Esophagus squamous epithelium (tissue), 5 donors: ENCODE measurements at places on chromosomes 7 and 10. TPM values are rescaled to one million over a fixed set of nuclear protein-coding genes. Genes with fewer than 3 reads are reported as not detected.

- H3K27ac ChIP-seq = no peak overlapping the region
- no peak overlapping the region for H3K4me3 ChIP-seq
- H3K36me3 ChIP-seq = no peaks in the 10 kb centered on the region
- H3K4me1 ChIP-seq = no peaks in the 10 kb centered on the region
- DNase-seq = no peak
Observed at GRCh38 chr7:46007194-46007593, 86.1 kb upstream of the IGFBP3 start.

PRPS1L1 gene
- not detected for total RNA-seq

DNA sequence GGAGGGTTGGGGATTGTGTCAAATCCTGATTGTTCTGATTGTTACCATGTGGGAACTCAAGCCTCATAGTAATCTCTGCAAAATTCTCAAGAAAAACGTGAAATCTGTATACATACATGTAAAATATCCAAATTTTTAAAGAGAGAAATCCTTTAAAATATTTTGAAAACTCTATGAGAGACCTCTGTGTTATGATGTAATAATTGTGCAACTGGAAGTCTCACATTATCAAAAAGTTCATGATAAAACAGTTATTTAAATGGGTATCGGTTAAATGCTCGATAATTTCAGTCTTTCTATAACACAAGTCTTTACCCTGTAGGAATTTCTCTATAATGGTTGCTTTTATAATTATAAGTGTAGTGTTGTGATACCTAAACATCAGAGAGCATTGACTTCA lies 95.5 kb downstream of the TMEM26 start:
- no peaks in the 10 kb centered on the region for H3K36me3 ChIP-seq
- no peak for DNase-seq
- no peaks in the 10 kb centered on the region for H3K4me1 ChIP-seq
- H3K27me3 ChIP-seq = no peaks in the 10 kb centered on the region

DNA sequence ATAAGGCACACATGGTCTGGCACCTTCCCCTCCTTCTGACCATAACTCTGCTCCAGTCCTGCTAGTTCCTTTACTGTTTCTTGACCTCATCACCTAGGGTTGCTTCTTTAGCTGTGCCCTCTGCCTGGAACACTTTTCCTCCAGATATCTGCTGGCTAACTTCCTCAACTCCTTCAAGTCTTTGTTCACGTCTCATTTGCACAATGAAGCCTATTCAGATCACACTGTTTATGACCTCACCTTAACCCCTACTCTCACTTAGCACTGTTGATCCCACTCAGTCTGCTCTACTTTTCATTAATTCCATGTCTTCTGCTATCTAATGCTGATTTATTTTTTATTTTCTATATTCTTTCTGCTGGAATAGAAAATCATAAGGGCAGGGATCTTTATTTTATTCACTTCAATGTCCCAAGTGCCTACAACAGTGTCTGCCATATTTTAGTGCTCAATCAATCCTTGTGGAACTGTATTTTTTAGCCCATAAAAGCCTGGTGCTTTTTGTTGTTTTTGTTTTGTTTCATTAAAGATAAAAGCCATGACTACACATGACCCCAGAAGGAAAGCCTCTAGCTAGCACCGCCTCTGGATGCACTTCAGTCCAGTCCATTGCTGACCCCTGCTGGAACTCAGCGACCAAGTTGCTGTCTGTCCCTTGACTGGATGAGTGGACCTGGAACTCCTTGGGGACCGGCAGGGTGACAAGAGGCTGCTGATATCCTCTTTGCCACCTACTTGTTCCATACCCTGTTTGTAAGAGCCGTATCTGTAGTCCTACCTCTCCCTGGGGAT lies 12.3 kb downstream of the KLF14 start:
- no peaks in the 10 kb centered on the region for H3K27me3 ChIP-seq
- H3K4me1 ChIP-seq = no peaks in the 10 kb centered on the region
- H3K36me3 ChIP-seq = no peaks in the 10 kb centered on the region
- H3K4me3 ChIP-seq = no peak overlapping the region

DNA sequence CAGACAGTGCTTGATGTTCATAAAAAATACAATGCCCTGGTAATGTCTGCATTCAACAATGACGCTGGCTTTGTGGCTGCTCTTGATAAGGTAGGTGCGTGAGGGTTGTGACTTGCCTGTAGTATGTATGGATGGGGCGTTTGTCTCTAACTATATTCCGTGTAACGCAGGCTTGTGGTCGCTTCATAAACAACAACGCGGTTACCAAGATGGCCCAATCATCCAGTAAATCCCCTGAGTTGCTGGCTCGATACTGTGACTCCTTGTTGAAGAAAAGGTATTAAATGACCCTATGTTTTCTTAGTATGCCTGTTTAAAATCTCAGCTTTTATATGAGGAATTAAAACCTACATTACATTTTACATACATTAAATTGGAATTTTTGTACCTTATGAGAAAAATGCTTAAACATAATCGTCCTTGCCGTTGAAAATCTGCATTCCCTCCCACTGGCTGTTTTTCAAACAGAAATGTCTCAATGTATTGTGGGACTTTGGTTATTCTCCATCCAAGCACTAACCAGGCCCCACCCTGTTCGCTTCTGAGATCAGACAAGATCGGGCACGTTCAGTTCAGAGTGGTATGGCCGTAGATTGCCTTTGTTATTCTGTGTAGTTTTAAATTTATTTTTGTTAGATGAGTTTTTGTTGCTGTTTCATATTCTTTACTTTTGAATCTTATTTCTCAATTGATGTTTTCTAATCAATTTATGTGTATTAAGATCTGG lies 85.3 kb downstream of the CUL1 start:
- H3K27me3 ChIP-seq = no peaks in the 10 kb centered on the region
- no peak overlapping the region for H3K4me3 ChIP-seq
- H3K4me1 ChIP-seq = peaks cover 16% of the 10 kb centered on the region
- peak overlapping the region; percentile 46 for H3K27ac ChIP-seq
- H3K36me3 ChIP-seq = peaks cover 23% of the 10 kb centered on the region
- DNase-seq = no peak

SPOCK2 gene
- total RNA-seq = 6.1 TPM

PPP1R17 gene
- not detected for total RNA-seq

COL17A1 gene
- 199 TPM for total RNA-seq

GRCh38 chr10:1630304-1630703 lies 107.0 kb downstream of the ADARB2 start:
- H3K27ac ChIP-seq = no peak overlapping the region
- H3K36me3 ChIP-seq = no peaks in the 10 kb centered on the region
- H3K4me3 ChIP-seq = no peak overlapping the region
- no peaks in the 10 kb centered on the region for H3K27me3 ChIP-seq

DNA sequence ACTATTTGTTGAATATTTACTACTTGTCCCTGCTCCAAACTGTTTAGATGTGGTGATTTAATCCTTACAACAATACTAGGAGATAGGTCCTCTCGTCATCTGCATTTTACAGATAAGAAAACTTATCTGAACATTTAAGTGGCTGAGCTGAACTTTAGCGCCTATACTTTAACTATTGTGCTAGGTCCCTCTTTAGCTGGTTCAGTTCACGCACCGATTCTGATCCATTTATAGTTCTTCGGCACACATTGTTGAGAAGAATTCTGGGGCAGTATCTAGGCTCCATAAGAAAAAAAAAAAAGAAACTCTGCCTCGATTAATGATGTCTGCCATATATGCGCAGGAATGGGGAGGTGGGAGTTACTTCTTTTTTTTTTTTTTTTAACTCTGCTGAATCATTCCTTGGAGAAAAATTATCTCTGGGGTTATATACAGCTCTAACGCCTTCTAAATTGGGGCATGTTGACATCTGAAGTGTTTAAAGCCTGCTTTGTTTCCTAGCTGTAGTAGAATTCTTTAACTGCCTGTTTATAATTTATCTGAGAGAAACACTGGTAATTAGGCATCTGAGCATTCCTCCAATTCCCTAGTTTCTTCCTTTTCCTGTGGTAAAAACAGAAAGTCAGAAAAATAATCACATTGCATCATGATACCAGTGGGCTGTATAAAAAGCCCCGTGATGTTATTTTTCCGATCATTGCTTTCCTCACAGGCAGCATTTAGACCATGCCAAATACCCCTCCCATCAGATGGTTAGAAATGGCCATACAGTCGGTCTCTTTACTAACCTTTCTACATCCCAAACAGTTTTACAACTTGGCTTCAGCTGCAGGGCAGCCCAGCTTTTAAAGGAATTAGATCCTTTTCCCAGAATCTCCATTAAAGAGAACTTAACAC lies 98.5 kb upstream of the KDM7A start:
- H3K36me3 ChIP-seq = no peaks in the 10 kb centered on the region
- no peak overlapping the region for H3K4me3 ChIP-seq
- no peaks in the 10 kb centered on the region for H3K4me1 ChIP-seq
- peak overlapping the region; percentile 8 for H3K27ac ChIP-seq
- H3K27me3 ChIP-seq = no peaks in the 10 kb centered on the region

- no peak overlapping the region for H3K27ac ChIP-seq
- no peaks in the 10 kb centered on the region for H3K4me1 ChIP-seq
- peaks cover 2% of the 10 kb centered on the region for H3K27me3 ChIP-seq
- no peak overlapping the region for H3K4me3 ChIP-seq
- H3K36me3 ChIP-seq = no peaks in the 10 kb centered on the region
- DNase-seq = no peak
Observed at GRCh38 chr7:33888166-33888565, 17.2 kb upstream of the BMPER start.

STK32C gene
- 2.6 TPM for total RNA-seq

DNA sequence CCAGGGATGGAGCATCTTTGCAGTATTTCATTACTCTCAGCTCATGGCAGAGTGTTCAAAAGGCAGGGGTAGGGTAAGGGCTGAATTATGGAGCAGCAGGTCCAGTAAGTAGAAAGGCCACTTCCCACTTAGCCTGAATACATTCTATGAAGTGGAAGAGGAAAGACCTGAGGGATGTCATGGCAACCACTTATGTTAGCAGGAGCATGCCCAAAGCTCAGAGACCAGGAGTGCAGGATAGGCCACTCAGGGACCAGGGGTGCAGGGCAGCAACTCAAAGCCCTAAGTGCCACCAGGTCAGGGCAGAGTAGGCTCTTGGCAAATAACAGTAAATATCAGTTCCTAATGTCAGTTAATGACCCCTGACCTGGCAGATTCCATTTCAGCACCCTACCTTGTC lies 3.6 kb downstream of the SRI start:
- H3K36me3 ChIP-seq = peaks cover 5% of the 10 kb centered on the region
- peaks cover 35% of the 10 kb centered on the region for H3K4me1 ChIP-seq
- no peaks in the 10 kb centered on the region for H3K27me3 ChIP-seq
- no peak overlapping the region for H3K27ac ChIP-seq
- no peak overlapping the region for H3K4me3 ChIP-seq

DNA sequence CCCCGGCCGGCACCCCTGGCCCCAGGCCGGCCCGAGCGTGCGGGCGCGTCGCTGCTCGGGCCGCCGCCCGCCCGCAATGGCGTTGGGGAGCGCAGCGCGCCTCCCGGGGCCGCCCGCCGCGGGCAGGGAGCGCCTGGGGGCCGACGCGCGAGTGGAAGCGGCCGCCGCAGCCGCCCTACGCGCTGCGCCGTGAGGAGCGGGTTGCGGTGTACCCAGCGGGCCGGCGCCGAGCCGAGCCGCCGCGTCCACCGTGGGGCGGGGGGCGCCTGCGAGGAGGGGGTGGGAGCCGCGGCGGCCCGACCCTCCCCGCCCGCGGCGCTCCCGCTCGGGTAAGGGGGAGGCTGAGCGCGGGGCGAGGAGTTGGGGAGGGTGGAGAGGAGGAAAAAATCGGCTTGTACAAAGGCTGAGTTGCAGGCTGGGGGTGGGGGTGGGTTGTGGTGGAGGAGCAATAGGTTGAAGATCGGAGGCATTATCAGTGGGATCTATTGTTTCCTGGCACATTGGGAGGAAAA lies 473 bp downstream of the PPP1R9A start:
- peaks cover 24% of the 10 kb centered on the region for H3K4me1 ChIP-seq
- DNase-seq = no peak
- peak overlapping the region; percentile 52 for H3K4me3 ChIP-seq
- H3K36me3 ChIP-seq = no peaks in the 10 kb centered on the region

DNA sequence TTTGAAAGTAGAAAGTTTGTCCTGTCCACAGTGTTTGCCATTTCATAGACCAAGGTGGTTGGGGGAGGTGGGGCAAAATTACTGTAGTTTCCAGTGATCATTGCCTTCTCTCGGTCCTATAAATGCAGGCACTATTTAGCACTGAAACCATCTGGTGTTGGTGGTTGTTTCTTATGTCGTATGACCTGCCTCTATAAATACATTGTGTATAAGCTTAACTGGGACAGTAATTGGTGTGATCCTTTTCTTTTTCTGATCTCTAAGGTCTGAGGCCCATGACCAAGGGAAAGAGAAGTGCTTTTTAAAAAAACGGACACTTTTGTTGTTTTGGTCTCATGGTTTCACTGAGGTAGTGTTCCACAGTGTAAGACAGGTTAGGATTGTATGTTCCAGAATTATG lies 63.1 kb downstream of the AUTS2 start:
- H3K27ac ChIP-seq = no peak overlapping the region
- peaks cover 11% of the 10 kb centered on the region for H3K4me1 ChIP-seq
- no peak overlapping the region for H3K4me3 ChIP-seq
- no peak for DNase-seq
- H3K36me3 ChIP-seq = no peaks in the 10 kb centered on the region

DNA sequence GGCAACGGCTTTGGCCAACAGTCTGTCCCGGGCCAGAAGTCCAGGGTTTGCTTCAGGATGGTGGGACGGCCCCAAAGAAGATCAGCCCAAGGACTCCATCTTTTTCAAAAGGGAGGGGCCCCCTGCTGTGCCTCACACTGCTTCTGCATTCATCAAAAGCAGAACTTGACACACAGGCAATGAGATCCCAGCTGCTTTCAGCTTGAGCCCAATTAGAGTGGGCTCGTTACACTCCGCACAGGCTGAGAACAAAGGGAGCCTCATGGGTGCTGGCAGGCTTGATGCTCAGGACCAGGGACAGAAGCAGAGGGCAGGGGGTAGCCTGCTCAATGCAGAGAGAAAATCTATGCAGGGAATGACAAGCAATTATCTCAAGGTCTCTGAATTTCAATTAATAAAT lies 45.5 kb downstream of the VOPP1 start:
- DNase-seq = no peak
- no peaks in the 10 kb centered on the region for H3K36me3 ChIP-seq
- no peak overlapping the region for H3K4me3 ChIP-seq

TCTN3 gene
- total RNA-seq = 19.8 TPM

PTPRN2 gene
- 0.38 TPM for total RNA-seq

SPDYE11 gene
- not detected for total RNA-seq

GRCh38 chr7:45185864-45186250 lies 28.3 kb downstream of the RAMP3 start:
- no peaks in the 10 kb centered on the region for H3K27me3 ChIP-seq
- DNase-seq = no peak
- no peaks in the 10 kb centered on the region for H3K4me1 ChIP-seq
- no peak overlapping the region for H3K4me3 ChIP-seq
- no peaks in the 10 kb centered on the region for H3K36me3 ChIP-seq
- H3K27ac ChIP-seq = no peak overlapping the region

TMEM72 gene
- not detected for total RNA-seq

DNA sequence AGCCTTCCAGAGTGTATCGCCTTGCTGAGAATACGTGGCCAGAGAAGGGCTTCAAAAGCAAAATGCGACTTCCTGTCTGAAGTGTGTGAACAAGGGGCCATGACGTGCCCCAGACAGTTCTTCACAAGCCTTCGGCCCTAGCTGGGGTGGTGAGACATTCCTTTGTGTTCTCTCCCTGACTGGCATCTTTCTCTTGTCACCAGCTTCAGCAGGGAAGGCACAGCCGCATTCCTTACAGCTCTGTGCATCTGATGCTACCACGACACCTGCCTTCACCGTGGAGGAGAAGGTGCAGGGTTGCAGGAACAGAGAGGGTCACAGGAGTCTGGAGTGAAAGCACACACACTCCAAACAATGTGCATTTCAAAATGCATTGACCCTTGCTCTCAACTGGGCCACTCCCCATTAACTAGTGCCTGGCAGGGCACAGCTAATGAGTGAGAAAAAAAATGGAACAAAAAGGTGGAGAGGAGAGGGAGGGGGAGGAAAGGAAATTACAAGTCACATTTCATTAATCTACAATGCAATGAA lies 93.4 kb downstream of the GPR26 start:
- DNase-seq = no peak
- no peaks in the 10 kb centered on the region for H3K27me3 ChIP-seq
- H3K27ac ChIP-seq = no peak overlapping the region
